GM04503 (cell line): ENCODE measurements at places on chromosomes 7 and 10.

- no peak for DNase-seq
Observed at GRCh38 chr7:86002858-86003257, 640.9 kb upstream of the GRM3 start.

- DNase-seq = no peak
Observed at GRCh38 chr10:72330069-72330426, 24.7 kb downstream of the DNAJB12 start.

DNA sequence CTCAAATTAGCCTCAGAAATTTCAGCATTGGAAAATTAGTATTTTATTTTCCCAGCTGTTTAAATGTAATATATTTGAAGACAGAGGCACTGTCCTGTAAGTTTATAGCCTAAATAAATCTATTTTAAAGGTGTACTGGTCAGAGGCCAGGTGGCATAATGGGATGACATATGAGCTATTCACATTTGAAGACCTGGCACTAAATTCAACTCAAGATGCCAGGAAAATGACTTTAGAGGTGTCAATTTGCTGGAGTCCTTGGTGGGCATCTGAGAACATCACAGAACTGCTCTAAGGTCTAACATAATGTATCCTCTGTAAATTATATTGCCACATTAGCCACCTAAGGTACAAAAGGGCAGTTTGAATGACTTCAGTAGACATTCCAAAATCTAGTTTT is 348.9 kb upstream of the BMPER start:
- DNase-seq = no peak

GRCh38 chr7:2928613-2929311 is 84.7 kb upstream of the GNA12 start:
- no peak for DNase-seq

DNA sequence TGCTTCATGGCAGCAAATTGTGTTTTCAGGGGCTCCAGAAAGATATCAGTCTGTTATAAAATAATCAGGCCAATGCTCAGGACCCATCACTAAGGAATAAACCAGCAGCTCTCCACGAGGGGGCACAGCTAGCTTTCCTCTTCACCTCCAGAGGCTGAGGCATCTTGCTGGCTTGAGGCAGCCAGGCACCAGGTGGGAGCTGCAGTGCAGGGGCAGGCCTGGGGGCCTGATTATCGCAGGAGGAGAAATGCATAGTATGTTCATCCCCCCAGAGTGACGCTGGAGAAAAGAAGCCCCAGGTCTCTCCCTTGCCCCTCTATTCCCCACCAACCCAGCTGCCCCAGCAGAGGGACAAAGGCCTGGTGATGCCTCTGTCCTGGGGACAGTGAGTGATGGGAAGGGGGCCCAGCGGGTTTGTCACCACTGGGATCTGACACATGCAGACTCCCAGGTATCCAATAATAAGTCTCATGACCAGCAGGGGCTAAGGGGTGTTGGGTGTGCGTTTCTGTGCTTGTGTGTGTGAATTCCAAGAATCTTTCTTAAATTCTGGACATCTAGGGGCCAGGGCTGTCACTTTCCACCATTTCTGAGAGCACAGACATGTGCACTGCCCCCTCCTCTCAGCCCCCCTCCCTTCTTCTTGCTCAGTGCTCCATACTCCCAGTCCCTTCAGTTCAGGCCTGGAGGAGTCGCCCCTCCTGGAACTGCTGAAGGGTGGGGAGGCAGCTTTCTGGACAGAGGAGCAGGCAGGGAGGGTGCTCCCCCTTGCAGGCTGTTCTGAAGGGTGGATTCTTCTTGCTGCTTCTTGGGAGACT is 128.1 kb upstream of the FAM20C start:
- no peak for DNase-seq

DNA sequence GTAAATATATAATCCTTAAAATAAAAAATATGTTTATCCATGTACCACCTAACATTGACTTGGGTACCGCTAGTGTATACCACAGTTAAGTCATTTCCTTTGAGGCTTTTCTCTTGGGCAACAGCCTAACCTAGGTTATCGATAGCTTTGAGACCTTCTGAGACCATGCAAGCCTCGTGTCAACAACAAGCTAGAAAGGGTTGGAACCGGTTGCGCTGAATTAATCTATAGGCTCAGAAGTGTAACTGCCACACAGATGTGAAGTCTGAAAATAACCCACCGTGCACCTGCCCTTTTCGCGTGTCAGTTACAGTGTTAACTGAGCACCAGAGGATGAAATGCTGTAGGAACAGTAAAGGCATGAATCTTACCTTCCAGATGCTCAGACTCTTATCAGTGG is 59.8 kb downstream of the ARID5B start:
- no peak for DNase-seq

DNA sequence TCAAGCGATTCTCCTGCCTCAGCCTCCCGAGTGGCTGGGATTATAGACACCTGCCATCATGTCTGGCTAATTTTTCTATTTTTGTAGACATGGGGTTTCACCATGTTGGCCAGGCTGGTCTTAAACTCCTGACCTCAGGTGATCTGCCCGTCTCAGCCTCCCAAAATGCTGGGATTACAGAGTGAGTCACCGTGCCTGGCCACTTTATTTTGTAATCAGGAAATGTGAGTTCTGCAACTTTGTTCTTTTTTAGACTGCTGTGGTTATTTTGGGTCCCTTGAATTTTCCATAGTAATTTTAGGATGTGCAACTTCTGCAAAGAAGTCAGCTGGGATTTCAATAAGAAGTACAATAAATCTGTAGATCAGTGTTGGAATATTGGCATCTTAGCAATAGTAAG is 96.8 kb downstream of the CYTH3 start:
- peak; percentile 47 for DNase-seq
